ENCODE measurements at places on chromosomes 3 and 15.
A peak's percentile ranks its signal among the peaks of the same experiment; 100 is the strongest.

DNA sequence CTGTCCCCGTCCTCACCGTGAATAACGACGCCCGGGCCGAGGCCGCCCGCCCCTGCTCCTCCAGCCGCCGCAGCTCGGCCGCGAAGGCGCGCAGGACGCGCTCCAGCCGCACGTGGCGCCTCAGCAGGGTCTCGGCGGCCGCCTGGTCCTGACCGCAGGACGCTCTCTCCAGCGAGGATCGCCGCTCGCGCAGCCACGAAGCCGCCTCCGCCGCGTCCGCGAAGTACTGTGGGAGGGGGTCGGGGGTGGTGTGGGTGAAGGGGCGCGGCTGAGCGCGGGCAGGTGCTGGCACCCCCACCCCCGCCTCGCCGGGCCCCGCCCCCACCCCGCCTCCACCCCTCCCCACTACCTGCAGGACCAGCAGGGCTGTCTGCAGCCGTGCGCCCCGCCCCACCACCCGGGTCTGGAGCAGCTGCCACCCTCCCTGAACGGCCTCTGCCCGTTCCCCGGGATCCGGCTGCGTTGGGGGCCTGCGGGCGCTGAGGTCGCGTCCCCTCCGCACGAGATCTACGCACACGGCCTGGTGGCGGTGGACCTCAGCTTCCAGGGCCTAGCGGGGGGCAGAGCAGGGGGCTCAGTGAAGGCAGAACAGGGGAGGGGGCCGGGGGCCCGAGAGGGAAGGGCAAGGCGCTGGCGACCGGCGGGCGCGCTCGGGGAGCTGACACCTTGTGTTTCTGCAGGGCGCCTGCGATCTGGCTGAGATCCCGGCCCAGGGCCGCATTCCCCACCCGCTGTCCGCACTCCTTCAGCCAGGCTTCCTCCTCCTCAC lies 11.7 kb downstream of the SPTBN5 start:
- no peak for DNase-seq

DNA sequence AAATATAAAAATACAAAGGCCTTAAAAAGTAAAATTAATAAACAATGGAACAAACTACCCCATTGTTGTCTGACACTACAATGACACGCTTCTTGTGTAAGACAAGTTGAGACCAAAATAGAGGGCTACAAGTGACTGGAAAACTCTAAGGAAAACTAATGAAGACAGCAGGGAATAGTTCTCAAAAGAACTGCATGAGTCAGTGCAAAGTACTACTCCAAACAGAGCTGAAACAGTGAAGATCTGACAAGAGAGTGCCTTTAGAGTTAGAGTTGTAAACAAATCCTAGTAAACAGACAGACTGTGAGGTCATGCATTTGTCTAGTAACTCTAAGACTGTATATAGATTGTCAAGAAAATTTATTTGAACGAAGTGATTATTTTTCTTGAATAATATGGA lies 233.9 kb downstream of the BBX start:
- DNase-seq = no peak

GRCh38 chr15:92810418-92811138 lies 89.5 kb upstream of the CHD2 start:
- peak; percentile 68 for DNase-seq

GRCh38 chr15:99554880-99555488 lies 10.8 kb upstream of the MEF2A start:
- DNase-seq = no peak

- no peak for DNase-seq
These were observed 64.6 kb upstream of the FHIT start for GRCh38 chr3:61315871-61316270.

DNA sequence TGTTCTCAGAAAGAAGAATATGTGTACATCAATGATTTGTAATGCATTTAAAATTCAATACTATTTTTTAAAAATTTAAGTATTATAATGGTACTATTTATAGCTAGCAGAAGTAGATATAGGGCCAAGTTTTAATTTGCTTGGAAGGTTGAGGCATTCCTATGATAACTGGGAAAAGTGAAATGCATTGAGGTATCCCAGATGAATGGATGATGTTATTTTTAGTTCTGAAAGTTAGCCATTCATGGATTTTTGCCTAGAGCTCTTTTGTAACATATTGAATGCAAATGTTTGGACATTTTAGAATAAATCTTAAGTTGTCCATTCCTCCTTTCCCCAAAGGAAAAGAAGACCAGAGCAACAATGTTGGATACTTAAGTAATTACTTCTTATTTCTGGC lies 47.6 kb downstream of the GAP43 start:
- no peak for DNase-seq

GRCh38 chr3:149296972-149297371 lies 36.5 kb downstream of the TM4SF18 start:
- no peak for DNase-seq

DNA sequence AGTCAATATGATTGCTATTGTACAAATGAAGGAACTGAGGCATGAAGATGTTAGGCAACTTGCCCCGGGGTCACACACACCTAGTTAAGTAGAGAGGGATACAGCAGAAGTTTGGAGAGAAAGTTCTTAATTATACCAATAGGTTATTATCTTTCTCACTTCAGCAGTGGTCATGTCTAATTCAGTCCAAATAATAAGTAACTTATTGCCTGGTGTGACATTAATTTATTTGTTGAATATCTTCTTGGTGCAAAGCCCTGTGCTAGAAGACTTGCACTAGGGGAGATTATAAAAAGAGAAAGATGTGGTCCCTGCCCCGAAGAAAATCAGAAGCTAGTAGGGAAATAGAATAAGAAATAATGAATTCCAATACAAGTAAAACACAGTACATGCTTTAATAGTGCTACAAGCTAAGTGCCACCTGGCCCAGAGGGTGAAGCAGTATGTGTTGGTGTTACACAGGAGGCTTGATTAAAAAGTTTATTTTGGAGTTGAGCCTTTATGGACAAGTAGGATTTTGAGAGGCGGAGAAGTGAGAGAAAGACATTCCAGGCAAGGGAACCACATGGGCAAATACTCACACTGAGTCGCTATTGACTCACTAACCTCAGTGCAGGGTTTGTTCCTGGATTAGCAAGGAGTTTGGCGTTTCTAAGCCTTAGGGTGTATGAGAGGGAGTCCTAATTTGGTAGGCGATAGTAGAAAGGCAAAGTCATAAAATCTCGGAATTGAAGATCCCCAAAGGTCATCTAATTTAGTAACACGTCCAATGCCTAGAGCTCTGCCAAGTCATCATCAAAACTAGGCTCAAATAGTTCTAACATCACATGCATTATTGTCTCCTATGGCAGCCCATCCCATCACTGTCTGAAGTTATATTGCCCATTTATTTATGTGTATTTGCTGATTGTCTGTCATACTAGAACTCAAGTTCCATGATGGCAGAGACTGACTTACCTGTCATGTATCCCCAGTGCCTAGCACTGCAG lies 19.2 kb upstream of the GSK3B start:
- DNase-seq = no peak

DNA sequence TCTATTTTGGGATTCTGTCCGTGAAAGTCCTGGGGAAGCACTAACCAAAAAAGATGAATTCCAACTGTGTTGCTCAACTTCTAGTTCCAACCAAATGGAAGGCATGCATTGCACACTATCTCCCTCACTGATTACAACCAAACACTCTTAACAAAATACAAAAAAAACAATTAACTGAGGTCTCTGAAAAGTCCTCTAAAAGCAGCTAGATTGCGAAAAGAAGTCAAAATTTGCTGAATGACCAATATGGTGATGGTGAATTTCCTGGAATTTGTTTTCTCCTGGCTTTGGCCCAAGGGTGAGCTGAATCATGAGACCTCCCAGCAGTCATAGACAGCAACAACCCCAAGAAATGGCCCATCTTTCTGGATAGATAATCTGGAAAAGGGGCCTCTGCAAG lies 28.3 kb downstream of the CYP19A1 start:
- DNase-seq = no peak

Data from D341Med (cell line).